ENCODE measurements at places on chromosomes 1 and 21.

- DNase-seq: no peak
Observed at GRCh38 chr1:26203642-26204318, 13.4 kb downstream of the CATSPER4 start.

- DNase-seq: no peak
Observed at GRCh38 chr1:52385376-52385775, 18.8 kb downstream of the ORC1 start.

DNA sequence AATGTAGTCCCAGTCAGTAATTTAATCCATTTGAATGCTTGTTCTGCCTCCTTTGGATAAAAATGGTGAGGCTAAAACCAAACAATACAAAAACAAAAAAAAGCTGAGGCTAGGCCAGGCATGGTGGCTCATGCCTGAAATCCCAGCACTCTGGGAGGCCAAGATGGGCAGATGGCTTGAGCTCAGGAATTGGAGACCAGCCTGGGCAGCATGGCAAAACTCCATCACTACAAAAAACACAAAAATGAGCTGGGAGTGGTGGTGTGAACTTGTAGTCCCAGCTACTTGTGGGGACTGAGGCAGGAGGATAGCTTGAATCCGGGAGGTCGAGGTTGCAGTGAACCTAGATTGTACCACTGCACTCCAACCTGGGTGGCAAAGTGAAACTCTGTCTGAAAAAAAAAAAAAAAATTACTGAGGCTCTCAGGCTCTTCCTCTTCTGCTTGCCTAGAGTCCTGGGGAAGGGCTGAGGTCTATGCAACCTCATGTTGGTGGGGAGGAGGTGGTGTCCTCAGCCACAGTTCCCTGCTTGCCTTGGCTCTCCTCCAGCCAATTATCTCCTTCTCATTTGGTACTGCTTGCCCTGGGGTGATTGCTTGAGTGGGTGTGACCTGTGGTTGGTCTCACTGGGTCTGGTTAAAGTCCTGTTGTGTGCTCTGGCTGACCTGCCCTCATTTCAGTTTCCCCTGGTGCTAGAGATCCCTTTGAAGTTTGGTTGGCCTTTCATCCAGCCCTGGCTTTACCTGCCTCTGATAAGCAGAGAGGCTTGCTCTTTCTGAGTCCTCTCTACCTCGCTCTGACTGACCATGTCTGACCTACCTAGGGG lies 20.9 kb downstream of the S1PR1 start:
- DNase-seq: no peak

GRCh38 chr1:7953850-7954609 lies 7.5 kb upstream of the PARK7 start:
- no peak for DNase-seq

- DNase-seq: no peak
Observed at GRCh38 chr21:44765231-44766013, 36.2 kb downstream of the UBE2G2 start.

GRCh38 chr1:59229138-59229537 lies 67.8 kb upstream of the FGGY start:
- DNase-seq: no peak

GRCh38 chr21:30271156-30271555 lies 11.6 kb downstream of the KRTAP24-1 start:
- no peak for DNase-seq

DNA sequence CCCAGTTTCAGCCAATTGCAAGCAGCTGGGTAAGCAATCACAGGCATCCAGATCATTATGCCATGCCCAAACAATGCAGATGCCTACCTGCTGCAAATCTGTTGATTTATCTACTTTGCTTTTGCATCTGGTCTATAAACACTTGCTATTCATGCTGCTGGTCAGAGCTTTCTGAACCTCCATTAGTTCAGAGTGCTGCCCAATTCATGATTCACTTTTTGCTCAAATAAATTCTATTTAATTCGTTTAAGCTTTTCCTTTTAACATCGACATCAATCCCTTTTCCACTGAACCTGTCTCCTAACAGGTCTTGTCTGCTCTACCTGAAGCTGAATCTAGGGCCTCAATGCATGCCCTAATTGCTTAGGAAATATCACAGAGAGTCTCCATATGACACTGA lies 99.4 kb upstream of the C1orf87 start:
- DNase-seq: peak; percentile 54

DNA sequence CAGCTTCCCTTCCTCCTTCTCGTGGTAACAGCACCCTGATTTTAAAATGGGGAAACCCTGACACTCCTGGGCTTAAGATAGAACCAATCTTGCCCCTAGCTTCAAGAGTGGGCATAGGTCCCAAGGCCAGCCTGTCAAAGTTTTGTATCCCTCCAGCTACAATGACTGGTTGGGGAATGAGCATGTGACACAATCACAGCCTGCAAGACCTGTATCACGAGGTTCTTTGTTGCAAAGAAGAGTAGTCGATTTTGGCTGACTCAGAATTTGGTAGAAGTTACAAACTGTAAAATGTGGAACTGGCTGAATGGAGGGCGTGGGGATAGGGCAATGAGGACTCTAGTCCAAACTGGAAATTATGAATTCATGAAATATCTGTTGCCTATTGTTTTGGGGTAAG lies 18.7 kb downstream of the CTSK start:
- no peak for DNase-seq

DNA sequence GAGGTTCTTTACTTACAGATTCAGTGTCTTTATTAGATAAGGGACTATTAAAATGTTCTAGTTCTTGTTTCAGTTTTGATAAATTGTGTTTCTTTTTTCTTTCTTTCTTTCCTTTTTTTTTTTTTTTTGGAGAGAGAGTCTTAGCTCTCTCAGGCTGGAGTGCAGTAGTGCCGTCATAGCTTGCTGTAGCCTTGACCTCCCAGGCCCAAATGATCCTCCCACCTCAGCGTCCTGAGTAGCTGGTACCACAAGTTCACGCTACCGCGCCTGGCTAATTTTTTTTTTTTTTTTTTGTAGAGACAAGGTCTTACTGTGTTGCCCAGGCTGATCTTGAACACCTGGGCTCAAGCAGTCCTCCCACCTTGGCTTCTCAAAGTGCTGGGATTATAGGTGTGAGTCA lies 76.6 kb downstream of the TMEM200B start:
- no peak for DNase-seq

DNA sequence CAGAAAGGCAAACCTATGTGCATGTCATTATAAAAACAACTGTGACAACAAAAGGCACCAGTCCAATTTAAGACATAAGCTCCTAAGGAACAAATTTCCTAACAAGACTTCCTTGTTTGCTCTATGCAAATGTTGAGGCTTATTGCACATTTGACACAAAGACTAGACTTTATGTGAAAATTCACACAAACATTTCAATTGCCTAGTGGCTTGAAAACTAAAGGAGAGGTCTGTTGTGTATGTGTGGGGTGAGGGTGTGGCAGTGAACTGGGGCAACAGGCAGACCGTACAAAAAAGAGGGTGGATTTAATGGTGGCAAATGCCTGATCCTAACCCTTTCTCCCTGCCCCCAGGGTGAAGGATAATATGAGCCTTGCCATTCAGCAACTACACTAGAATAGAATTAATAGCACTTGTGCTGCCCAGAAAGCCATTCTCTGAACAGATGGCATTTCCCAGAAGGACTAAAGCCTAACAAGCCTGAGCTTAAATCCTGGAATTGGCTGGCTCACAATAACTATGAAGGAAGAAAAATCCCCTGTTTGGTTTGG lies 73.9 kb downstream of the GLUL start:
- no peak for DNase-seq

DNA sequence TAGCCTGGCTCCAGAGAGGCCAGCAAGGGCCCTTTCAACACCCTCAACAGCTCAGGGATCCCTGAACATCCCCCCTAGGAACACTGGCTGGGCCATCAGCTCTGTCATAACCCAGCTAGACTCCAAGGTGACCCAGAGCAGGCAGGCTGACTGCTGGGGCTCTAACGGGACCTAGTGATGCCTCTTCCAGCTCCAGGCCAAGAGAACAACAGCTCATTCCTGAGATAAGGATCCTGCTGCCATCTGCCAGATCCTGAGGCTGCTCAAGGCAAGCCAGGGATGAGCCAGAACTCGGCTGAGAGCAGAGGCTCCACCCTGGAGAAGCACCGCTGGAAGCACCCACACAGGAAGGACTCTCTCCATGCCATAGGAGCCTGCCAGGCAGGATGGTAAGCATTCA lies 2.0 kb downstream of the VSIG8 start:
- no peak for DNase-seq

- no peak for DNase-seq
Observed at GRCh38 chr1:183278739-183279591, 92.9 kb downstream of the LAMC2 start.

GRCh38 chr21:40049931-40050290 lies 182.7 kb downstream of the PCP4 start:
- DNase-seq: no peak

GRCh38 chr1:197024460-197024859 lies 42.6 kb downstream of the F13B start:
- no peak for DNase-seq

DNA sequence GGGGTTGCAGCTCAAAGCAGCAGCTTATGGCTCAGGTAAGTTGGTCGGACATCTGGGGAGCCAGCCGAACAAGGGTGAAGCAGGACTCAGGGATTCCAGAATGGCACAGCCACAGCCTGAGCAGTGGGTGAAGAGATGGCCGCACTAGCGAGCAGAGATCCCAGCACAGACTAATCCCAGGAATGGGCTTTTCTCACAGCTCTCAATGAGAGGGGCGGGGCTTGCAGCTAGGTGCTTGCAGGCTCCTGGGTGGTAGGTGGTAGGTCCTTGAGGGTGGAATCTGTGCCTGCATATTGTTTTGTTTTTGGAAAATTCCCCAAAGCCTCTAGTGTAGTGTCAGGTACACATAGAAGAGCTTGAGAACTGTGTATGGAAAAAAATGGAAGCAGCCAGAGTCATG lies 9.0 kb downstream of the KIAA0040 start:
- DNase-seq: no peak

DNA sequence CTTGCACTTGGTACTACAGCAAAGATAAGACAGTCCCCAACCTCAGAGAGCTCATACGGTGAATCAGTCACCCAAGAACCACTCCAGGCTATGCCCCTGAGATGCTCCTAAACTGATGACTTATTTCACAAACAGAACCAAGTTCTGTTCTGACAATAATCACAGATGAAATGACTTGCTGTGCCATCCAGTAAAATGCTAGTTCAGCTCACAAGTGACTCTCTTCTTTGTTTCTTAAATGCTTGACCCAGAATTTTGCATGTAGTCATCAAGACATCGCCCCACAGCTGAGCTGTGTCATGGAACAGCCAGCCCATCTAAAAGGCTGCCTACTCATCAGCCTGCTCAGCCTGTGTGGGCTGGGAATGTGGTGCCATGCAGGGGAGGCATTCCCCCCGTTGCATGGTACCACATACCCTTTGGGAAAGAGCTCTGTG lies 6.1 kb upstream of the SLC19A2 start:
- DNase-seq: no peak

GRCh38 chr1:200332716-200333115 lies 77.1 kb downstream of the ZNF281 start:
- DNase-seq: no peak

DNA sequence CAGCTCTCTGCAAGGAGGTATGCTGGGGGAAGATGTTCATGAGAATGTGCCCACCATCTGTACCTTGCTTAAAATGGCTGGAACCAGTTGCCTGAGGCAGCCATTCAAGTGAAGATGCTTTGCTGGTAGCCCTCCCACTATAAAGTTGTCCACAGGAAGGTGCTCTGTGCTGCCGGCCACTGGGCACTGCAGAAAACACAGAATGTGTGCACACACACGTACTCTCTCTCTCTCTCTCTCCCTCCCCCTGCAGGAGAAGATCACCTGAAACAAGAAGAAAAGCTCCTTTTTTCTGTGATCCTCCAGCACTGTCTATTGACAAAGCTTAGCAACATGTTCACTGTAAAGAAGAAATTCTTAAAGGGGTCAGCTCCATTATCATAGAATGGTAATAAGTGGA lies 134.8 kb downstream of the PIGK start:
- DNase-seq: no peak

GRCh38 chr1:65355031-65355712 lies 45.8 kb downstream of the DNAJC6 start:
- DNase-seq: no peak

GRCh38 chr1:172085317-172085716 lies 244.0 kb downstream of the DNM3 start:
- DNase-seq: no peak

- no peak for DNase-seq
Observed at GRCh38 chr1:50181027-50181663, 72.4 kb downstream of the ELAVL4 start.

DNA sequence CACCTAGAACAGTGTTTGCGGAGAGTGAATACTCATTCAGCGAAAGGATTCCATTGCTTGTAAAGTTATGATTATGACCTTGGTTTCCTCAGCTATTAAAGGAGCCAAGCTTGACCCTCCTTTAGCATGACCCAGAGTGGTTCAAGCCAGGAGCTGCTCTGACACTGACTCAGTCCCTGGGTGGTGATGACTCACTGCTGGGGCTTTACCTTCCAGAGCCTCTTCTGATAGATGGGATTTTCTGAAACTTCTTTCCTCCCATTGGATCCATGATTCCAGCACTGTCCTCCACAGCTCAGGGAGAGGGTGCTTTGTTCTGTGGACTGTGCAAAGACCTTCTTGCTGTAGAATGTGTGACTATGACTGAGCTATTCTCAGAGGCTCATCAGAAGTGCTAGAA lies 77.4 kb downstream of the S1PR1 start:
- no peak for DNase-seq

GRCh38 chr1:54849219-54850068 lies 37.6 kb downstream of the DHCR24 start:
- DNase-seq: no peak

DNA sequence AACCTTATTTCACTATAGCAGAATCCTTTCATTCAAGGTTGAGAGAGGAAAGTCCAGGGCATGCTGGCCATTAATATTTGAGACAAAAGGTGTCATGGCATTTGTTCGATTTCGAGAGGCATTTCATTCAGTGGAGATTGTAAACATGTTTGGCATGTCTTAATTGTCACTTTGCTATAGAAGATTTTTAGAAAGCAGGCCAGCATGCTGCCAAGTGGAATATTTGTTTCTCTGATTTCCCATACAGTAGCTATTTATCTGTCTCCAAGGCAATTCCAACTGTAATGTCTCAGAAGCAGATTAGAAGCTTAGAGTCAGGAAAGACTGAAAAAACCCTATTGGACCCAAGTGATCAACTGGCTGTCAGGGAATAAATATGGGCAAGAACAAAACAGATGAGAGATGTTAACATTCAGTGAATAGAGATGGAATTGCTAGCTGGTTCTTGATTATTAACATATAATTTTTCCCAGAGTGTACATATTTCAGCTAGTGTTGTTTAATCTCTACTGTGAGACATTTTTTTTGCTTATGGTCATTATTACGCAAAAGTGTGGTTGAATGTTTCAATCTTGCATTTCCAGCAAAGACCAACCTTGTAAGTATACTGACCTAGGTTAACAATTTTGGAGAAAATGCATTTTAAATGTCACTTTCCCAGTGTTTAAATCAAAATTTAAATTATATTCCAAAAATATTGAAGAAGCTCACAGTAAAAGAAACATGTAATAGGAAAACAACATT lies 174.6 kb downstream of the KCNK2 start:
- no peak for DNase-seq

- DNase-seq: no peak
Observed at GRCh38 chr1:186957314-186957713, 128.6 kb downstream of the PLA2G4A start.

DNA sequence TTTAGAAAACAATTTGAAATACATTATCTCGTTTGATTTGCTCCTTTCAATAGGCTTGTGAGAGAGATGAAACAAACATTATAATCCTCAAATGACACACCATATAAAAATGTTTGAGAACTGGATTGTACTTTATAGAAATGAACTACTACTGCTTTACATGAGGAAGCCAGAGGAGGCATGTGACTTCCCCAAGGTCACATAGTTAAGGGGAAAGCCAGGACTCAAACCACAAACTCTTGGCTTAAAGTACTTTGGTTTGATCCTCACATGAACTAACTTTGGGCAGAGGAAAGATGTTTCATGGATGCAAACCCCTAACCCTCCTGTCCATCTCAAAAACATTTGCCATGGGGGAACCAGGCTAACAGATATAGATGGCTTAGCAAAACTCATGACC lies 4.7 kb downstream of the ARHGEF11 start:
- DNase-seq: no peak
